ENCODE measurements at places on chromosomes 6 and 20.
A peak's percentile ranks its signal among the peaks of the same experiment; 100 is the strongest.

GRCh38 chr6:72728706-72729343 is 107.0 kb downstream of the KCNQ5 start:
- no peak for DNase-seq

DNA sequence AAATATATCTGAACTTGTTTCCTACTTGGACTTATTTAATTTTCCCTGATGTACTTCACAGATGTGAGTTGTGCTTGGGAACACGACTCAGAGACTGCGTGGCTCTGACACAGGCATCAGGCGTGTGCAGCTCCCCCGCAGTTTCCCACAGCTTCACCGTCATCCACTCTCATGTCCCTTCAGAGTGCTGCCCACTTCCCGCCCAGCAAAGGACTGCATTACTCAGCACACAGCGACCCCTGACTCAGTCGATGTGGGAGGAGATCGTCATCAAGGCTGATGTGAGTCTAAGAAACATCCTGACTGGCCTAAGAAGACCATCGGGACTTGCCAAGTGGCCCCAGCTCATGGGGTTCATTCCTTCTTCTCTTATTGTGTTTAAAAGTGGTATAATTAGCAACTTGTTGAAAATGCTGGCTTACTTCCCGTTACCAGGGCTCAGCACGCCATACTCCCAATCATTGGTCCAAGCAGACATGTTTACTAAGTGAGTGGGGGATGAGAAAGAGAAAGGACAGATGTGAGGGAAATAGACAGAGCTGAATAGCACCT is 539.4 kb upstream of the JARID2 start:
- DNase-seq = no peak

DNA sequence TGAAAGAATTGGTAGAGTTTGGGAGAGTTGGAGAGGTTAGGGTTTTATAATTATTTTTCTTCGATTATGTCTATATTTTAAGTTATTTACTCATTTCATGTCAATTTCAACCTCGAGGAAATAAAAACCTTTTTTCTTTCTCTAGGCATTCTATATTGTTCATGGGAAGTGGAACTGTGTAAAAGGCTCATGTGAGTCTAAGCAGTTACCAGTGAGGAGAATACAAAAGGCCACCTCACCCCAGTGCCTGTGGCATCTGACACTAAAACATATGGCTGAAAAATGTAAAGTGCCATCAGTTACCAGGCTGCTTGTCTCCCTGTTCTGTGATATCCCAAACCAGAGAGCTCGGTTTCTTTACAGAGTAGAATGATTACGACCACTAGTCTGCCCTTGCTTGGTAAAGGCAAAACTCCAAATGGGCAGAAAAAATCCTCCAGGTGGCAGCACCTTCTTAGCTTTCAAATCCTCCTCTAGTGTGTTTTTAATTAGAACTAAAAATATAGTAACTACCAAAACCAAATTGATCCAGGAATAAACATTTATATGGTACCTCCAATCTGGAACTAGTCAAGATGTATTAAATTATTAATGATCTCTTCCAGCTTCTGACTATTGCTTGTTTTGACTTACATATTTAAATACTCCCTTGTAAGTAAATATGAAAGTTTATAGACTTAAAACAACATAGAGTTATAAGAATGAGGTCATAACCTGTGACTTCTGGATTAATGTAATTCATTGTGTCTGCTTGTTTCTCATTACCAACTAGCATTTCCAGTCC is 122.6 kb upstream of the MCHR2 start:
- DNase-seq = no peak

- no peak for DNase-seq
Measured at GRCh38 chr20:56517211-56517610, 7.3 kb upstream of the FAM209A start.

- no peak for DNase-seq
Measured at GRCh38 chr20:63246490-63247288, 7.6 kb downstream of the NKAIN4 start.

- DNase-seq = no peak
Measured at GRCh38 chr20:43323592-43323991, 133.9 kb upstream of the PTPRT start.

DNA sequence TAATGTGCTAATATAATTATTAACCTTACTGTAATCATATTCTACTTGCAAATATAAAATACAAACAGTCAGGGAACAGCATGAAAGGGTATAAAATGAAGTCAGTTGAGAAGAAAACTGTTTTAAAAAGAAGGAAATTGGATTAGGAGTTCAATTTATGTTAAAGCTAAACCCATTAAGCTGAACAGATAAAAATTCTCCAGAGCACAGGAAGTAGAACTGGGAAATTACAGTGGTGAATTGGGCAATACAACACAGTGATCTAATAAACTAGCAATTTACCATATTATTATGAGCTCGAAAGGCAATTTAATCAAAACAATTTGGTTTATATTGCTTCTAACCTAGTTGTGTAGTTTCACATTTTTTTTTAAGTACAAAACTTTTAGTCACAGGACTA is 407.4 kb upstream of the RGS17 start:
- DNase-seq = no peak

DNA sequence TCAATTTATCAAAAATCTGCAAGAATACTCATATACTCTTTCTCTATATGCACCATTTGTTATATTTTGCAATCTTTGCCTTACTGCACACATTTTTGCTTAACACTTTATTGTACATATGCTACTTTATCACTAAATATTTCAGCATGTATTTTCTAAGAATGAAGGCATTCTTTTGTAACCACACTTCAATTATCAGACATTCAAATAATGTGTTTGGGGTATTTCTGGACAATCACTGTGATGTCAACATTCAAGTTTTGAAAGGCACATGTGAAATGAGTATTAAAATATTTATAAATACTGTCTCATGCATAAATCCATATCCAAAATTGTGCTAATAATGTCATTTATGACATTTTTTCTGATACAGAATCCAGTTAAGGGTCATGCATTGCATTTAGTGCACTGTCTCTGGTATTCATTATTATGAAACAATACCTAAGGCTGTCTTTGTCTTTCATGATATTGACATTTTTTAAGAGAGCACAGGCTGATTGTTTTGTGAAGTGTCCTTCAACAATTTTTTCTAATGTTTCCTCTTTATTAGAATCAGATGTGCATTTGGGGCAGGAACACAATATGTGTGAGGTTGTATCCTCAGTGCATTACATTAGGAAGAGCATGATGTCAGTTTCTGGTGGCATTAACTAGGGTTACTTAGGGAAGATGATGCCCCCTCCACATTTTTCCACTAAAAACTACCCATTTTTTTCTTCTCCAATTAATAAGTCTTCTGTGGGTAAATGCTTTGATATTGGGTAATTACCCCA is 105.7 kb downstream of the MTFR2 start:
- no peak for DNase-seq

DNA sequence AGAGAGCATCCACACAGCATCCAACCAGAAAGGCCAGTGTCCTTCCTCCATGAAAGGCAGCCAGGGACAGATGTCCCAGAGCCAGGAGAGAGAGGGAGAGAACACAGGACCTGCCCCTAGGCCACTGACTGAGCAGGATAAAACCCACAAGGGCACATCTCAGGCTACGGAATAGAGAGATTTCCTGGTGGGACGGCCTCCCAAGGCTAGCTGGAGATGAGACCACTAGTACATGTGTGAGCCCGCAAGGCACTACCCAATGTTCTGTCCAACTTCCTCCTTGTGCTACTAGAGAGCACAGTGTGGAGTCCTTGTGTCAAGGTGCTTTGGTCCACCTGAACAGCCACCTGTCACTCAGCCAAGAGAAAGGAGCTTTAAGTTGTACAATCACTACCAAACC is 44.2 kb downstream of the PLCG1 start:
- peak; percentile 53 for DNase-seq

GRCh38 chr20:19096843-19097242 is 115.6 kb upstream of the SLC24A3 start:
- no peak for DNase-seq

- no peak for DNase-seq
Measured at GRCh38 chr20:40631119-40631631, 57.9 kb downstream of the MAFB start.

DNA sequence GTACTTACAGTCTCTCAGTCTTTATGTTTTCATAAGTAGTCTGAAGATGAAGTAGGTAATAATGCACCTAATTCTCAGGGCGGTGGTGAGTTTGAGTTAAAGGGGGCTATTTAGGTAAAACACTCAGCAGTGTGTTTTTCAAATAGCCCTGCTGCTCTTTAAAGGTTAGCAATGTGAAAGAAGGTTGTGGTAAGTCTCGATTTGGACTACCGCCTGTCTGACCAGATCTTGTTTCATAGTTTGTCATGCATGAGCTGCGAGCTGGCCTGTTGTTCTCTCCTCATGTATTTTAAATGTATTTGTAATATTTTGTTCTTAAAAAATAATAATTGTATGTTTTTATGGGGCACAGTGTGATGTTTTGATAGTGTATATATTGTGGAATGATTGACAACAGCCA is 340.2 kb downstream of the DHX35 start:
- no peak for DNase-seq

- DNase-seq = no peak
Measured at GRCh38 chr20:35339636-35340035, 47.4 kb upstream of the FAM83C start.

GRCh38 chr6:52790861-52791260 is 12.8 kb downstream of the GSTA1 start:
- DNase-seq = no peak

DNA sequence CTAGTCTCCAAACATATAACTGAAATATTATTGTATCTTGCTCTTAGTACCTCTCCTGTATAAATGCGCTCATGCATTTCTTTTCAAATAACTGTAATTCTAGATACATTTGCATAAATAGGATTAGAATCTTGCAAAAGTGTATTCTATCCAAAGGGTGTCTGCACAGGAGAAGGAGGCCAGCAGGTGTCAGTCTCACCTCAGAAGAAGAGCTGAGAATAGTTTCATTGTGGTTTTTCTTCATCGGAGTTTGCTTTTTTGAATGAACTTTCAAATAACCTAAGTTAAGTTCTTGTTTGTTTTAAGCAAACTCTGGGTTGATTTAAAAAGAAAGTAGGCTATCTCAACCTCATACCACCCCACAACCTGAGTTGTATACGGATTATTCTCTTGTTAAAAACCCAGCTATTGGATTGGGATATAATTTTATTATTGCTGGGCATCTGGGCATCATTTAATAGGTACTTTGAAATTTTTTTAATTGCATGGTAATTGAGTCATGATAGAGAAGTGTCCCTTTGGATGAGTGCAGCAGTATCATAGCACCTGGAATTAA is 125.0 kb upstream of the MLIP start:
- DNase-seq = no peak

GRCh38 chr6:154969796-154970195 is 25.3 kb upstream of the TIAM2 start:
- DNase-seq = no peak

DNA sequence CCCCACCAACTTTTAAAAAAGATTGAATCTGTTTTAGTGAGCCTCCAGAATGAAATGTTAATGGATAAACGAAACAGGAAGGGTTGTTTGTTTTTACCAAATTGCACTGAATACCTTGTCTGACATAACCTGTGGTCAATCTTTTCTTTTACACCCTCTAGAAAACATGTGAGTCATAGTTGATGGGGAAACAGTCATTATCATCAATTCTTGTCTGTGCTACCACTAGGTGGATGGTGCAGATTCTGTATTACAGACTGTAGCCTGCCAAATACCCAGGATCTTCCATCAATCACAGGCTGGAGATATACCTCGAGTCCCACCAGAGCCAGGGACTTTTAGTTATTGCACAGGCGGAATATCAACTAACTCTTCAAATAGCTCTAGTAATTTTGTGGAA is 29.5 kb upstream of the PKIB start:
- no peak for DNase-seq

DNA sequence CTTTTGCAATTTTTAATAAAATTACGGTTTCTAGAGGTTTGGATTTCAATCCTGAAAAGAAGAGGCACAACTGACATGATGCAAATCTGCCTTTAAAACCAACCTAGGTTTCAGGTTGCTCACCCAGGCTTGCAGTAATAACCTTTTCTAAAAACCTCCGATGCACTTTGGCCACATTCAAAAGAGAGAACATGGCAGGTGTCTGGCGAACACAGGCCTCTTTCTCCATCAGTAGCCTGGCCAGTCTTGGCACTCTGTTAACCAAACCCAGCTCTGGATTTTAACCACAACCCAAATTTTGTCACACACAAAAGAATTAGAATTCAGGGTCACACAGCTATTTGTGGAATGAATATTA is 55.8 kb upstream of the MAFB start:
- no peak for DNase-seq

DNA sequence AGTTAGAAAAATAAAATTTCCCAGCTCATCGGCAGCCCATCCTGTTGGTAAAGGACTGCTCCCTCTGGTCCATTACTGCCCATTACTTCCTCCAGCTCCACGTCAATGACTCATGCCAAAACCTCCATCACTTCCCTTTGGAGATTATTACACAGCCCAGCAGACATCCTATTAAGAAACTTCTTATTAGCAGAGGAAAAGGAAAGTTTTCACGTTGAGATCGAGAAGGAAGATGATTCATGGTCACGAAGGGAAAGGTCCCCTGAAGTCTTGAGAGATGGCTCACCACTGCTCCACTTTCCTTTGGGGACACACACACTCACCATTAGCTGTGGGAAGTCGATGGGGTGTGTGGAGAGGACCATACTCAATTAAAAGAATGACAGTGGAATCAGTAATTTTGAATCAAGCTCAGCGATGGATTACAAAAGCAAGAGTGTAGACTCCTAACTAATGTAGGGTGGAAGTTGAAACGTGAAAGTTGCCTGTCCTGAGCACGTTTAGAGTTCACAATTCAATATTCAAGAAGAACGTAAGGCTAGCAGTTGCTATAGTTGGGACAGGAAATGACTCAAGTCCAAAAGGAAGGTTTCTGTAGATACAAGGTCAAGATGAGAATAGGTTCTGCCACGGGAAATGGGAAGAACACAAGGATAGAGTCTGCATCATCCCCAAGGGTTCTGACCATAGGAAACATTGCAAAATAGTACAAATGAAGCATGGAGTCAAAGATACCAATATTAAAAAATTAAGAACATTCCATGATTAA is 21.6 kb downstream of the SASH1 start:
- no peak for DNase-seq

DNA sequence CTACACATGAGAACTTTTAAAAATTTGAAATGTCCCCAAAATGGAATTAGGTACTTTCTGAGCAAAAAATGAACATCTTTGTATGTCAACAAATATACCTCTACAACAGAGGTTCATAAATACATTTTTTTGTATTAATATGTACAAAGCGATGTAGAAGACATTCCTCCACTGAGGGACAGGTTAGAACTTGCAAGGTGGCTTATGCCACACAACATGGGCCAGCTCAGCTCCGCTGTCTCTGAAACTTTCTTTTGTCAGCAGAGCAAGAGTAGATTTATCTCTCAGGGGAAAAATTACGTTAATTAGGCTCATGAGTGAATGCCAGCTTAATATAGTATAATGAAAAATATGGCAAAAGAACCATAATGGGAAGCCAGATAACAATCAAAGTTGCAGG is 10.6 kb upstream of the TMEM242 start:
- no peak for DNase-seq

DNA sequence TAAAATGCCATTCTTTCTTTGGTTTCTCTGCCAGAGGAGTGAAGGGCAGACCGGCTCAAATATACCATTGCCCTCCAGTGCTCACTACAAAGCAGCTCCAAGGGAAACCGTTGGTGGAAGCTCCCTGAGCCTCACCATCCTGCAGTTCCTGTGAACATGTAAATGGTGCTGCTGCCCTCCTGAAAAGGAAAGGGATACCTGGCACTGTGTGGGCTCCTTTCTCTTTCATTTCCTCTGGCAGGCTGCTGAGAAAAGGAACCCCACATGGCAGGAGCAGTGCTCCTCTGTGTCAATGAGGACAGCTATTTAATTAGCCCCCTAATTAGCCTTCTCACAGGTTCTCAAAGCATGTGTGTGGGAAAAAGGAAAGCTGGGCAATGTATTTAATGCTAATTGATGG is 142.5 kb downstream of the KLHL32 start:
- no peak for DNase-seq

GRCh38 chr20:4243071-4243470 is 227.7 kb upstream of the RNF24 start:
- no peak for DNase-seq

Data from left forelimb (tissue), 1 donor.